ENCODE measurements at places on chromosomes 5 and 9. TPM values are rescaled to one million over a fixed set of nuclear protein-coding genes. Genes with fewer than 3 reads are reported as not detected.

The TNPO1 gene
- 66.8 TPM for total RNA-seq

The ZDHHC11 gene
- total RNA-seq: 5.9 TPM

The ZSWIM6 gene
- 7.3 TPM for total RNA-seq

The MED27 gene
- total RNA-seq: 21.3 TPM

The RASGEF1C gene
- total RNA-seq: under 0.01 TPM

The RANBP17 gene
- 12.4 TPM for total RNA-seq

The AHRR gene
- 0.54 TPM for total RNA-seq

The GLRA1 gene
- total RNA-seq: not detected

The ANKDD1B gene
- total RNA-seq: under 0.01 TPM

The GRIN1 gene
- under 0.01 TPM for total RNA-seq

The PRRX2 gene
- not detected for total RNA-seq

The SQSTM1 gene
- total RNA-seq: 225 TPM

The TRIM36 gene
- under 0.01 TPM for total RNA-seq

The KIF4B gene
- total RNA-seq: not detected

The SOX30 gene
- total RNA-seq: under 0.01 TPM

The CAMK2A gene
- under 0.01 TPM for total RNA-seq

The C9orf153 gene
- 0.81 TPM for total RNA-seq

The NIM1K gene
- total RNA-seq: 0.27 TPM

The SLCO6A1 gene
- not detected for total RNA-seq
